ENCODE measurements at places on chromosomes 5 and 9. TPM values are rescaled to one million over a fixed set of nuclear protein-coding genes. Genes with fewer than 3 reads are reported as not detected.
A peak's percentile ranks its signal among the peaks of the same experiment; 100 is the strongest.

GRCh38 chr5:77518304-77518703, 26.2 kb upstream of the WDR41 start:
- no peak for DNase-seq

- no peak for DNase-seq
Measured at GRCh38 chr9:89530726-89531125, 32.8 kb upstream of the SEMA4D start.

- DNase-seq = peak; percentile 74
Measured at GRCh38 chr9:137064027-137064879, 6.1 kb downstream of the SAPCD2 start.

DNA sequence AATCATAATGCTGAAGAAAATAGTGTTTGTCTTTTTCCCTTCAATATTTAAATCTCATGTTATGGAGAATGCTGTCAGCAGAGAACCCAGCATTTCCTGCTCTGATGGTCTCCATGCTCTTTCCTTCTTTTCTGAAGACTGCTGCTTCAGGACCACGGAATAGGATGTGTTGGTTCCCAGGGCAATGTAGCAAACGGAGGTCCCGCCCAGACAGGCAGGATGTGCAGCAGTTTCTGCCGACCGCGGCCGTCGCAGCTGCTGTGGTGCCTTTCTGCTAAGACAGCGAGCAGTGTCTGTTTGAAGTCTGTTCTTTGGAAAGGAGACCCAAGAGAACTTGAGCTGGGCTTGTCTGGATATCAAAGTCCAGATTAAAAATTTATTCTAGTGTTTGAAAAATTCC, 654.3 kb downstream of the CCDC171 start:
- DNase-seq = no peak

Gene FABP6
- total RNA-seq = 4.5 TPM

- peak; percentile 63 for DNase-seq
Measured at GRCh38 chr9:104927216-104927911, 591 bp downstream of the ABCA1 start.

DNA sequence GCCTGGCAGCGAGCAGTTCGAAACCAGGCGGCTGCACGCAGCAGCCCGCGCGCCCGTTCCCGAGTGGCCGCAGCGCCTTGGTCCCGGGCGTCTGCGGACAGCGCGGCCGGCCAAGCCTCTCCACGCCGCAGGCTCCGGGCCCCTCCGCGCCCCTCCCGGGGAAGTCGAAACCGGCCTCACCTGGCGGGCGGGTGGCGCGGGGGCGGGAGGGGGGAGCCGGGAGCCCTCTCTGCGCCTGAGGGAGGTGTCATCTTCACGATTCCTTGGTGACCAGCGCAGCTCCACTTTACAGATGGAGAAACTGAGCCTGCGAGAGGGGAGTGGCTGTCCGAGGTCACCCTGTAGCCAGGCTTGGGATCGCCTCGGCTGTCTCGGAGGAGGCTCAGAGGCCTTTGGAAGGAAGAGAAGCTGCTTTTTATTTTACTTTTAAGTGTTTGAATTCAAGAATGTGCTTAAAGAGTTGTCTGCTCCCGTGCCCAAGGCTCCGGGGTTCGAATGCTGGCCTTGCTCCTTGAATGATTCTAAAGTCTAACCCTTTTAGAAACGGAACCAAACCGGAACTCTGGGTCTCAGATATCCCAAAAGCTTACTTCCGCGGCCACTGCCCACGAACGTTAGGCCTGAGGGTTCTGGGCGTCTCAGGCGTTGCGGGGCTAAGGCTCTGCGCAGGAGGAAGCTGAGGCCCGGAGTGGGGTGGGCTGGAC, 662 bp downstream of the SUSD3 start:
- DNase-seq = no peak

GRCh38 chr9:71121275-71122021, at the start of gene TRPM3:
Gene TRPM3 (minus strand): TSS chr9:71121621. CDS start chr9:71121354, 267 bp downstream.
- DNase-seq = no peak
